Fibroblast of skin of left biceps (primary cell): ENCODE measurements at places on chromosomes 5 and 9.
A peak's percentile ranks its signal among the peaks of the same experiment; 100 is the strongest.

DNA sequence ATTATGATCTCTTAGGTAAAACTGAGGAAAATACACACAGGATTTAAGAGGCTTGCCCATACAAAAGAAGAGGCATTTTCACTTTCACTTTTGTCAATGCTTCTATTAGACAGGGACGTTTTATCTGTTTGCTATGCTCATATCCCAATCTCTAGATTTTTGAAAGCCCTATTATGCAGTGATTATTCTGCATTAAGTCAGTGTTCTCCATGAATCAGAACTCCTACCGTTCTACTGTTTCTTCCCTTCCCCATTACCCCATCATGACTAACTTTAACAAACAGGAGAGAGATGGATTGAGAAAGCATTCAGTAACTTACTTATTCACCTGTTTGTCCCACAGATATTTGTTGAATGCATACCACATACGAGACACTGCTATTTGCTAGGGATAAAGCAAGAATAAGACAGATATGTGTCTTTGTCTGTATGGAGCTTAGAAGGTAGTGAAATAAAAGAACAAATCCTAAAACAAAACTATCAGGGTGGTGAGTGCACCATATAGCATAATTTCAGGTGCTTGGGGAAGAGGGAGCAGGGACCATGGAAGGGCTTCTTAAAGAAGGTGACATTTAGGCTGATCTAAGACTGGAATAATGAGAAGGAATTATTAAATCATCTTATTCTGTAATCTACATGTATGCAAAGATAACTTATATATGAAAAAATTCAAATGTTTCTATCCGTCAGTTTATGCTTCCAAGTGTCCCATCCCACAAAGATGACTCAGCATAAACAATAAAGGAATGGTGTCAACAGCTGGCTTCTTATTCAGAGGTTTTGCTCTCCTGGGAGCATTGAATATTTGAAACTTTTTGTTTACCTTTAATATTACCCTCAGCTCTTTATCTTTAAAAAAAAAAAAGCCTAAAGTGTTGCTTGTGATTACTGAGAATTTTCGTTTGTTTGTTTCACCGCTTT is 328.1 kb downstream of the HINT1 start:
- DNase-seq = no peak

- peak; percentile 47 for DNase-seq
Measured at GRCh38 chr5:43772764-43773477, 169.9 kb downstream of the NNT start.

DNA sequence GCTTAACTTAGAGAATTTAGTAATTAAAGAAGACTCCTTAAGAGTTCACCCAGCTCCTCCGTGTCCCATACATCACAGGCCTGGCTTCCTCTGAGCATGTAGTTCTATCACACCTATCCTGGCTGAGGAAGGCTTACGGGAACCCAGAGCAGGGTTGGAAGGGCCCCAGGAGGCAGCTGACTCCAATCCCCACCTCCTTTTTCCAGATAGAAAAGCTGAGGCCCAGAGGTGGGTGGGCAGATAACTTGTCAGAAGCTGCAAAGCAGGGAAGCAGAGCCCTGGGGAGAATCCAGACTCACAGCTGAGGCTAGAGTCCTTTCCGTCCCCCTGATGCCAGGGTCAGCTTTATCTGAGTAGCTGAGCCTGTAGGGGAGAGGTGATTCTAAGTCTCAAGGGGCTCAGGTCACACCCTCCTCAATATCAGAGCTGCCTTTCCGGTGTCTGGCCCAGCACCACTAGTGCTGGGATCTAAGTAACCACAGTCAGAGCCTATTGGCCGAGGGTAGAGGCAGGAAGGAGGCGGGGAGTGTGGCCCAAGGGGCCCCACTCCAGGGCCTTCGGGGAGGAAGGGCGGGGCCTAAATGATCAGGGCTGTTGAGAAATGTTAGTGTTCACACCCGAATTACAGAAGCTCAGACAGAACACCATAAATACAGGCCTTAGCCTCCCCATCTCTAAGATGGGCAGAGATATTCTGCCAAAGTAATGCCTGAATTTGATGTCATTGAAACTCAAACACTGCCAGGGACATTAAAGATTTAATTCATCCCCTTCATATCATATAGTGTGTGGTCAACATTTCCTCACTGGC is 9.9 kb downstream of the CCDC69 start:
- no peak for DNase-seq

DNA sequence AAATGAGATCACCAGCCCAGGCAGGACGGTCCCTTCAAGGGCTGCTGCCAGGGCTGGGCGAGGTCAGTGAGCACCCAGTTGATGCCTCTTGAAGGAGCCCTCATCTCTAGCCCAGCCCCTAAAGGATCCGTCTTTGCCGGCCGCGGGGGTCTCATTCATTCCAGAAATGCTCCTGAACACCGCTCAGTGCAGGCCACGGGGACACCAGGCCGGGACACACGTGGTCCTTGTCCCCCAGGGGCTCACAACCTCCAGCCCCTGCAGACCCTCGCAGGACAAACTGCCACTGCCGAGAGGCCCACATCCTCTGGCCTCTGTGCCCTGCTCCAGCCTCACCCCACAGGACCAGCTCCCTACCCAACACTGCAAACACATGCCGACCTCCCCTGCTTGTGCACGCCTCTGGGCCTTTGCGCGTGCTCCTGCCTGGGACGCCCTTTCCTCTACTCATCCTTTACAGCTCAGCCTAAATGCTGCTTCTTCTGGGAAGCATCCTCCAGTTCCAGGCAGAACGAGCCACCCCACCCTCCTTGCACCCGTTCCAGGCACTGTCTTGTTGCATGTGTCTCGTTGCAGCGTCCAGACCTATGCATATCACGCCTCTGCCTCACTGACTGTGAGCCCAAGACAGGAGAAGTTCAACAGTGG is 10.3 kb upstream of the LAMC3 start:
- DNase-seq = no peak

GRCh38 chr5:112232667-112233066 is 186.4 kb downstream of the EPB41L4A start:
- DNase-seq = no peak

DNA sequence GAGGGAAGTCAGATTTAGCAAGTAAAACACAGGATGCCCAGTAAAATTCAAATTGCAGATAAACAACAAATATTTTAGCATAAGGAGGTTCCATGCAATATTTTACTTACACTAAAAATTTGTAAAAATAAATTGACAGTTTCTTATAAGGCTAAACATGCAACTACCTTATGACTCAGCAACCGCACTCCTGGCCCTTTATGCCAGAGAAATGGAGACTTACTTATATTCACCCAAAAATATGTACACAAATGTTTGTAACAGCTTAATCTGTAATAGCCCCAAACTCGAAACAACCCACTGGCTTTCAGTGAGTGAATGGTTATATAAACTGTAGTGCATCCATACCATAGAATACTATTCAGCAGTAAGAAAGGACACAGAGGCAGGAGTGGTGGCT is 28.6 kb upstream of the TRIM14 start:
- no peak for DNase-seq

- DNase-seq = no peak
Measured at GRCh38 chr9:119436261-119436660, 67.0 kb upstream of the BRINP1 start.

DNA sequence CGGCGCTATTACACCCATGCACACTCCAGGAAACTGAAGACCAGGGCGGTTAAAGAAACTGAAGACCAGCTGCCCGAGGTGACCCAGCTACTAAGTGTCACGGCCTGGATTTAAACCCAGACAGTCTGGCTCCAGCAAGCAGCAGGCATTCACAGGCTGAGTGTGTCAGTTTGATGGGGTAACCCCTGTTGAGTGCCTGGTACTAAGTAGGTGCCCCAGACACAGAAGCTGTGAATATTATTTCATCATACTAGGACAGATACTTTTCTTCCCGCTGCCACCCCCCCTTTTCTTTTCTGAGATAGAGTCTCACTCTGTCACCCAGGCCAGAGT is 7.3 kb downstream of the ENG start:
- no peak for DNase-seq

DNA sequence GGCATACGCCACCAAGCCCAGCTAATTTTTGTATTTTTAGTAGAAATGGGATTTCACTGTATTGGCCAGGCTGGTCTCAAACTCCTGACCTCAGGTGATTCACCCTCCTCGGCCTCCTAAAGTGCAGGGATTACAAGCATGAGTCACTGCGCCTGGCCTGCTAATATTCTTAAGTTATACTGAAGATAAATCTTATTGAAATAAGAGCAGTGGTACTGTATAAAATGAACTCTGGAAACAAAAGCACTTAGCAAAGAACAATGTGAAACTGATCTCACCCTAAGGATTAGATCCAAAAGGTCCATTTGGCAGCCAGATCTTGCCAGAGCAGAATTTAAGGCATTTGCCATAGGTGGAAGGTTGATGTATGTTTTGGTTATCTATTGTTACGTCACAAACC is 27.1 kb downstream of the CYSTM1 start:
- DNase-seq = no peak

- DNase-seq = no peak
Measured at GRCh38 chr5:179168664-179169063, 108.5 kb downstream of the ZNF354C start.

DNA sequence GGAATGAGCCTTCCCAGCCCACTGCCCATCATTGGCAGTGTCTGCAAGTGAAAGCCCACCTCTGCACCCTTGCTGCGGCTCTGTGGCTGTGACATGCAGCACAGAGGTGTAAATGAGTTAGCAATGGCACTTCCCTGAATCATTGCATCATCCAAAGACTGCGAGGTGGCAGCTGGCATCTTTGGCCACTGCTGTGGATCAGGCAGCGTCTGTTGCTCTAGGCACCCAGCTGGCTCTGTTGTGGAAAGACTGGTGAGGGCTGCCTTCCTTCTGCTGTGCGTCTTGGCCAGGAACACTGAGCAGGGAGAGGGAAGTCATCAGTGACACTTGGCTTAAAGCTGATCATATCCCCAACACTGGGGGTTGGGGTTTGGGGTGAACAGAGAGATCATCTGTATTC is 64.5 kb downstream of the MFAP3 start:
- no peak for DNase-seq

DNA sequence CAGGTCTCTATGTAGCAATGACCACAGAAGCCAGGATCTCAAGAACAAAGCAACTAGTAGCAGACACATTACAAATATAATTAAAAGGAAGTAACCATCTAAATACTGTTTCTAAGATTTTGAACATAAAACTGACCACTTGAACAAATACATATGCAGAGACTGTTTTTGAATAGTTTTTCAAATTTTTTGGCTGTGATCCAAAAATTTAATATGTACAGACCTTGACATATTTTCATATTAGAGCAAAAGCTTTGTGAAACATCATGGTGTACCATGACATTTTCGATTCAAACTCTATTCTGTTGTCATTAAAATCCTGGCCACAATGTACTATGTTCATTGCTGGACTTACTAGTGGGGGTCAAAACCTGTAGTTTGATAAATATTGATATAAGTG is 126.5 kb downstream of the NUDT12 start:
- no peak for DNase-seq

- no peak for DNase-seq
Measured at GRCh38 chr9:89365532-89365912, 47.2 kb downstream of the SECISBP2 start.

DNA sequence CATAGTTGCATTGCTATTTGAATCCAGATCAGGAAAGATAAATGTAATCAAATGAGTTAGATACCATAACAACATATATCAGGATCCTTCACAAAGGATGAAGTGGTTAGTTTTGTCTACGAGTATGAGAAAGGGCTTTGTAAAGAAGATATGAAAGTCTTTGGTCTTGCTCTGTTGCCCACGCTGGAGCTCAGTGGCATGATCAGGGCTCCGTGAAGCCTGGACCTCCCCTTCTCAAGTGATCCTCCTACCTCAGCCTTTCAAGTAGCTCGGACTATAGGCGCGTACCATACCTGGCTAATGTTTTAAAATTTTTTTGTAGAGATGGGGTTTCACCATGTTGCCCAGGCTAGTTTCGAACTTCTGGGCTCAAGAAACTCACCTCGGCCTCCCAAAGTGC is 1.8 kb downstream of the SMC5 start:
- no peak for DNase-seq
